CD8-positive, alpha-beta memory T cell (primary cell): ENCODE measurements at places on chromosomes 3 and 15. TPM values are rescaled to one million over a fixed set of nuclear protein-coding genes. Genes with fewer than 3 reads are reported as not detected.

SAMD7 gene
- not detected for total RNA-seq

- no peak overlapping the region for H3K4me3 ChIP-seq
- no peaks in the 10 kb centered on the region for H3K4me1 ChIP-seq
- H3K36me3 ChIP-seq: no peaks in the 10 kb centered on the region
- H3K27ac ChIP-seq: no peak overlapping the region
- no peaks in the 10 kb centered on the region for H3K27me3 ChIP-seq
Measured at GRCh38 chr3:172193436-172193835, 154.1 kb downstream of the FNDC3B start.

- H3K36me3 ChIP-seq: no peaks in the 10 kb centered on the region
- no peak overlapping the region for H3K27ac ChIP-seq
- no peak overlapping the region for H3K4me3 ChIP-seq
- no peaks in the 10 kb centered on the region for H3K27me3 ChIP-seq
Measured at GRCh38 chr3:41575724-41576123, 376.4 kb downstream of the CTNNB1 start.

DNA sequence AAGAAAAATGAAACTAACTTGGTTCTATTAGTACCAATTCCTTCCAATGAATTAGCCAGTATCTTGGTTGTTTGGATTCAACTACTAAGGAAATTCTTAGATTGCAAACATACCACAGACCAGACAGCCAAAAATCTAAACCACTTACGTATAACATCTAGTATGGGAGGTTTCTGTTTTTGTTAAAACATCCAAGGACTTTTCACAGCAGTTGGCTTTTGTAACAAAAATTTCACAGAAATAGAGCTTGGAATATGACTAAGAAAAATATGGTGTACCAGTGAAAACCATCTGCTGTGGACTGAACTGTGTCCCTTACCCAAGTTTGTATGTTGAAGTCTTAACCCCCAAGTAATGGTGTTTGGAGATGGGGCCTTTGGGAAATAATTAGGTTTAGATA lies 199.2 kb downstream of the OTOL1 start:
- H3K36me3 ChIP-seq: no peaks in the 10 kb centered on the region
- no peak overlapping the region for H3K27ac ChIP-seq
- H3K4me3 ChIP-seq: no peak overlapping the region
- no peaks in the 10 kb centered on the region for H3K4me1 ChIP-seq
- no peak for DNase-seq
- H3K27me3 ChIP-seq: no peaks in the 10 kb centered on the region

DNA sequence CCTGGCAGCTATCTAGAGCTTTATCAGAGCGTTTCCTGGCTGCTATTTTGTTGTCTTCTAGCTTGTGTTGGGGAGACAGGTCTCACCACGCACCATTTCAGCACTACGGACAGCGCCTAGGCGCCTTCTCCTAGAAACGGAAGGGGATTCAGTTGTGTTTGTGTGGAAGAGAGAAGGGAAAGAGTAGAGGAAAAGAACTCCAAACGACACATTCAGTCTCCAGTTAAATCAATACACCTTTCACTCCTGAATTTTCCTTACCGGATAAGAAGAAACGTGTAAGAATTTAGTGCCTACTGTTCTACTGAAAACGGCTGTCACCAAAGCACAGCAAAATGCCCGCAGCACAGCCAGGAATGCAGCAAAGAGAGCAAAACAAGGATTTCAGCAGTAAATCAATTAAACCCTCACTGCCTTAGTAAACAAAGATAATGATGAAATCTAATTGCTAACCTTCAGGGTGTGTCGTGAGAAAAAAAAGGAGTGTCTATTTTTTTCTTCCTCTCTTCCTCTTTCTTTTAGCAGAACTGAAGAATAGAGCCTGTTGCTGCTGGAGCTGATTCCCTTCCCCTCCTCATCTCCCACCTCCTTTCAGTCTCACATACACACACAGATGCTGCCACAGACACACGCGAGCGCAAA lies 412 bp upstream of the CTXN2 start:
- no peak for DNase-seq
- no peaks in the 10 kb centered on the region for H3K27me3 ChIP-seq
- no peaks in the 10 kb centered on the region for H3K4me1 ChIP-seq

GRCh38 chr15:90212221-90213098 lies 11.3 kb downstream of the SEMA4B start:
- no peaks in the 10 kb centered on the region for H3K27me3 ChIP-seq
- no peak overlapping the region for H3K4me3 ChIP-seq
- H3K4me1 ChIP-seq: peaks cover 10% of the 10 kb centered on the region
- H3K27ac ChIP-seq: no peak overlapping the region
- no peak for DNase-seq
- no peaks in the 10 kb centered on the region for H3K36me3 ChIP-seq
